Right ventricle myocardium superior (tissue), 1 donor: ENCODE measurements at places on chromosomes 6 and 20. TPM values are rescaled to one million over a fixed set of nuclear protein-coding genes. Genes with fewer than 3 reads are reported as not detected.

Gene FAM162B
- total RNA-seq = 3.7 TPM

Gene TUBB1
- 0.22 TPM for total RNA-seq

Gene SLC22A3
- total RNA-seq = 1.2 TPM

Gene CST4
- not detected for total RNA-seq

DNA sequence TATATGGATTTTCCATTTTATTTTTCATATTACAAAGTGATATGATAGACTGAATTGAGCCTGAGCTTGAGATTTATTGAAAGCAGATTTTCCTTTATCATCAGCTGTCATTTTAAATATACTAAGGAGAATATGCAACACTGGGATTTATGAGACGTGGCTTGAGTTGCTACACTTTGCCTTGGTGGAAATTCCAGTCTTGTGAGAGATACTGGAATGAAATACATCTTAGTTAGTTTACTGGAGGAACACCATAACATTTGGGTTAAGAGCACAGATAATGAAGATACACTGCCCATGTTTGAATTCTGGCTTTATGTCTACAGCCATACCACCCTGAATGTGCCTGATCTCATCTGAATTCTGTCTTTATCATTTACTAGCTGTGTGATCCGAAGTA is 86.5 kb upstream of the IFNGR1 start:
- no peak for DNase-seq

DNA sequence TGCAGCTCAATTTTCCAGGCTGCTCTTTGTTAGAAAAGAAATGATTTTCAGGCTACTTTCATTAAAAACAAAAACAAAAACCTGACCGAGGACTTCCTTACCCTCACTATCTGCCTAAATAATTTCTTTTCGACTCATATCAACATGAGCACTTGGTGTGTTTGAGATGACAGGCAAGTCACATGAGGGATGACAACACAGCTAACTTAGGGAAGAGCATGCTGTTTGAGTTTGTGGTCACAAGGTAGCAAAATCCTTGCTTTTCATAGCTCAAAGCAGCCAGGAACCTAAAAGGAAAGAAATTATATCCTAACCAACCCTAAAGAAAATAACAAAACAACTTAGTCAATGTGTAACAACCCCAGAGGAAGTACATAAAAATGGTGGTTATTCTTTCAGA is 459.5 kb downstream of the KIF16B start:
- no peak for DNase-seq

DNA sequence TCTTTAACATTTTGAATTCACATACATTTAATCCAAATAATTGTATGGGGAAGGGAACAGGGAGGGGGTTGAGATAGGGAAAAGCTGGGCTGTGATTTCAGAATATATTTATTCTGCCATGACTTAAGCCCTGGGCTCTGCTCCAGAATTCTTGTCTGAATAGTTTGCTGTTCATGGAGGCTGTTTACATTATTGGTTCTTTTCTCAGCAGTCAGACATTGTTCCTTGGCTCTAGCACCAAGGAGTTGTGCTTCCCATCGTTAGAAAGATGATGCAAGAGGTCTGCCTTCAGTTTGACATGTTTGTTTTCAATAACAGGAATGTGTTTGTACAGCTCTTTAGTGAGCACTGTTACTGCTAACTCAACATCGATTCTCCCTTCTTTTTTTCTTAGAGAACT is 198.8 kb upstream of the CDYL start:
- no peak for DNase-seq

- no peak for DNase-seq
Observed at GRCh38 chr6:21451546-21452013, 142.0 kb upstream of the SOX4 start.

- no peak for DNase-seq
Observed at GRCh38 chr6:15406452-15406851, 160.6 kb downstream of the JARID2 start.

- DNase-seq = no peak
Observed at GRCh38 chr6:25958700-25959162, 3.9 kb upstream of the TRIM38 start.

DNA sequence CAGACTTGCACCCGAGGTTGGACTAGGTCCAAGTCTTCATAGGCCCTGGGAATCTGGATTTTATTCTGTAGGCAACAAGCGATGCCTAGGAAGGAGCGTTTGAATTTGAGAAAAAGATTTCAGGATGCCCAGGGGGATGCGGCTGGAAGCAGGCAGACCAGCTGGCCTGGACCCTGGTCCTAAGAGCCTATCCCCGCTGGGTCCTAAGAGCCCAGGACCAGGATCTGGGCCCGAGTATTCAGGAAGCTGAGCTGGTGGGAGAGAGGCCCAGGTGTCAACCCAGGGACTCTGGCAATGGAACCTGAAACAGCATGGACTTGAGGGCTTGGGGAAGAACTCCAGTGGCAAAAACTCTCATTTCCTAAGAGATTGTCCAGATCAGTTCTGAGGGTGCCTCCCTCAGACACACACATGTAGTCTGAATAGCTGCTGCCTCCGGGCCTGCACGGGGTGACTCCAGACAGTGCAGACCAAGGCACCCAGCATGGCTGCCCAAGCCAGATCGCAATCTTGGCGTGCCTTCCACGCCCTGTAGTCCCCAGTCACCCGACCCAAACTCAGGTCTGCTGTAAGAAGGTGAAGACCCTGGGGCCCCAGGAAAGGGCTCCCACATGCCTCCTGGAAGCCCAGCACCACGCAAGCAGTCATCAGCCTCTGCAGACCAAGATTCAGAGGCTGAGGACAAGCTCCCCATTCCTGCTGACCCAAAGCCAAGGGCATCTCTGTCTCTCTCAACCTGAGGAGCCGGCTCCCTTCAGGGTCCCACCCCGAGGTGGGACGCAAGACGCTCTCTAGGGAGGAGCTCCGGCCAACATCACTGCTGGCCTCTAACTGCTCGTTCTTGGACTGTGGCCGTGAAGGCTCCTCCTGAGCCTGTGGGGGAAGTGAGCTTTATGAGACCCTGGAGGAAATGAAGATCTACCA is 34.4 kb downstream of the RRBP1 start:
- peak; percentile 40 for DNase-seq

GRCh38 chr6:13412639-13413465 is 74.5 kb downstream of the GFOD1 start:
- no peak for DNase-seq

DNA sequence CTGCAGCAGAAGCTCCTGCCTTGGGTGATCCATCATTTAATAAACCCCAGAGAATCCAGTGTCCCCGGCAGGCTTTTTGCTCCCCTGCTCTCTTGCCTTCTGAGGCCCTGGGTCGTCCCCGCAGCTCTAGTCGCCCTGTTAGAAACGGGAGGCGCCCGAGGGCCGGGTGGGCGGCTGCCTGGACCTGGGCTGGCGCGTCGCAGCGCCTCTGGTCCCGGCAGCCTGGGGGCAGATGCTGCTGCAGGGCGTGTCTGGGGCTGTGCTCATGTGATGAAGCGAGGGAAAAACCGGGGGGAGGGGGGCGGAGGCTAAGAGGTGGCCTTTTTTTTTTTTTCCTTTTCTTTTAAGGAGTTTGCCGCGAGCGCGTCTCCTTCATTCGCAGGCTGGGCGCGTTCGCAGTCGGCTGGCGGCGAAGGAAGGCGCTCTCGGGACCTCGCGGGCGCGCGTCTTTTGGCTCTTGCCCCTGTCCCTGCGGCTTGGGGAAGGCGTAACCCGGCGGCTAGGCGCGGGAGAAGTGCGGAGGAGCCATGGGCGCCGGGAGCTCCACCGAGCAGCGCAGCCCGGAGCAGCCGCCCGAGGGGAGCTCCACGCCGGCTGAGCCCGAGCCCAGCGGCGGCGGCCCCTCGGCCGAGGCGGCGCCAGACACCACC is 394 bp downstream of the AKAP12 start:
- peak; percentile 88 for DNase-seq

GRCh38 chr6:11214084-11214833 is 18.2 kb downstream of the NEDD9 start:
- no peak for DNase-seq

GRCh38 chr20:14649662-14650061 is 312.2 kb upstream of the FLRT3 start:
- no peak for DNase-seq

- peak; percentile 74 for DNase-seq
Observed at GRCh38 chr6:106510090-106510970, 119.0 kb downstream of the RTN4IP1 start.

GRCh38 chr6:41685641-41686380 is 47.5 kb downstream of the MDFI start:
- peak; percentile 3 for DNase-seq
